ENCODE measurements at places on chromosomes 4 and X.

GRCh38 chrX:66046612-66047235 lies 6.8 kb upstream of the VSIG4 start:
- no peak for DNase-seq

GRCh38 chrX:102138064-102138463 lies 4.2 kb downstream of the TCEAL6 start:
- DNase-seq, result no peak

DNA sequence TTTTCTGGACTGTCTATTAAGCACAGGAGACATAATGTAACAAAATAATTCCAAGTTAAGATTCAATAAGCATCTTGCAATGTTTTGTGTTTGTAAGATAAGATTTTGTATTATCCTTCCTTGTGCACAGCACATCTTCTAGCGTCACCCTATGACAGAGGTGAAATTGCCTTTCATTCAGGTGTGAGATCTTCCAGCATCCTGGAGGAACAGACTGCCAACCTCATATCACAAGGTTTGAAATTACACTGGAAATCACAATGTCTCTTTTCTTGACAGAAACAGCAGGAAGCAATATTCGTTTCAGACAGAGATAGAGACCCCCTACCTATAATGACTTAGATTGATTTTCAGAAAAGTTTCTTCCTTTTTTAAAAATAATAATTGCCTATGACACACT lies 668.6 kb downstream of the GABRG1 start:
- no peak for DNase-seq

GRCh38 chr4:162221148-162221547 lies 57.3 kb upstream of the FSTL5 start:
- DNase-seq, result no peak

- no peak for DNase-seq
Observed at GRCh38 chr4:94575652-94576051, 123.9 kb downstream of the PDLIM5 start.

GRCh38 chr4:125727931-125728330 lies 413.2 kb downstream of the FAT4 start:
- no peak for DNase-seq
